CD4-positive, CD25-positive, alpha-beta regulatory T cell (primary cell): ENCODE measurements at places on chromosomes 13 and 19. TPM values are rescaled to one million over a fixed set of nuclear protein-coding genes. Genes with fewer than 3 reads are reported as not detected.

DNA sequence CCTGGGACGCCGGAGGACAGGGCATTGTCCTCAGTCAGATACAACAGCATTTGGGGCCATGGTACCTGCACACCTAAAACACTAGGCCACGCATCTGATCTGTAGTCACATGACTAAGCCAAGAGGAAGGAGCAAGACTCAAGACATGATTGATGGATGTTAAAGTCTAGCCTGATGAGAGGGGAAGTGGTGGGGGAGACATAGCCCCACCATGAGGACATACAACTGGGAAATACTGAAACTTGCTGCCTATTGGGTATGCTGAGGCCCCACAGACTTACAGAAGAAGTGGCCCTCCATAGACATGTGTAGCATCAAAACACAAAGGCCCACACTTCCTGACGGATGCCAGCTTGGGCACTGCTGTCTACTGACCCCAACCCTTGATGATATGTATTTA, 1.4 kb upstream of the ICAM4 start:
- H3K27me3 ChIP-seq, result peaks cover 8% of the 10 kb centered on the region
- H3K4me3 ChIP-seq, result no peak overlapping the region
- no peak for DNase-seq
- peaks cover 42% of the 10 kb centered on the region for H3K4me1 ChIP-seq
- no peak overlapping the region for H3K27ac ChIP-seq

DNA sequence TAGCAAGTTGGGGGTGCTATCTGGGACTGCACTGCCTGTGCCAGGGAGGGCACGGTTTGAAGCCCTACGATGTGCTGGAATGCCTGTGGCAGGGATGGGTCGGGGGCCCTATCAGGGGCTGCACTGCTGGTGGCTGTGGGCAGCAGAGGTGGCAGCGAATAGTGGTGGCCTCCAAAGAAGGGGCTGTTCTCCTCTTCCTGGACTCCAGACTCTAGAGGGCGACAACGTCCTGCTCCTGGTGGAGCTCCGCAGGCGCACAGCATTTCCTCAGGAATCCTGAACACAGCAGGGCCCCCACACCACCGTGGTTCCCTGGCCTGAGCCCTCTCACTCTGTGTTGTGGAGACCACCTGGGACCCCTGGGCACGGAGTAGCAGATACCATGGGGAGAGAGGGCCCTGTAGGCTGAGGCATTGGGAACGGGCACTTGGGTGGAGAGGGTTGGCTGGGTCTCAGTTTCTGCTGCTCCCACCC, 145.6 kb downstream of the TNFRSF19 start:
- H3K4me3 ChIP-seq, result no peak overlapping the region
- H3K4me1 ChIP-seq, result no peaks in the 10 kb centered on the region
- H3K27ac ChIP-seq, result no peak overlapping the region
- DNase-seq, result no peak
- H3K36me3 ChIP-seq, result no peaks in the 10 kb centered on the region

GRCh38 chr13:31945202-31945961, 86.2 kb upstream of the FRY start:
- H3K4me1 ChIP-seq, result no peaks in the 10 kb centered on the region
- no peak overlapping the region for H3K27ac ChIP-seq
- no peak for DNase-seq
- no peaks in the 10 kb centered on the region for H3K36me3 ChIP-seq

GRCh38 chr13:93758575-93758974, 532.0 kb downstream of the GPC6 start:
- no peak overlapping the region for H3K4me3 ChIP-seq
- no peaks in the 10 kb centered on the region for H3K36me3 ChIP-seq
- H3K27me3 ChIP-seq, result no peaks in the 10 kb centered on the region
- no peaks in the 10 kb centered on the region for H3K4me1 ChIP-seq
- H3K27ac ChIP-seq, result no peak overlapping the region

GRCh38 chr13:109728791-109729731, 57.3 kb downstream of the IRS2 start:
- no peaks in the 10 kb centered on the region for H3K36me3 ChIP-seq
- no peak overlapping the region for H3K4me3 ChIP-seq
- DNase-seq, result no peak

DNA sequence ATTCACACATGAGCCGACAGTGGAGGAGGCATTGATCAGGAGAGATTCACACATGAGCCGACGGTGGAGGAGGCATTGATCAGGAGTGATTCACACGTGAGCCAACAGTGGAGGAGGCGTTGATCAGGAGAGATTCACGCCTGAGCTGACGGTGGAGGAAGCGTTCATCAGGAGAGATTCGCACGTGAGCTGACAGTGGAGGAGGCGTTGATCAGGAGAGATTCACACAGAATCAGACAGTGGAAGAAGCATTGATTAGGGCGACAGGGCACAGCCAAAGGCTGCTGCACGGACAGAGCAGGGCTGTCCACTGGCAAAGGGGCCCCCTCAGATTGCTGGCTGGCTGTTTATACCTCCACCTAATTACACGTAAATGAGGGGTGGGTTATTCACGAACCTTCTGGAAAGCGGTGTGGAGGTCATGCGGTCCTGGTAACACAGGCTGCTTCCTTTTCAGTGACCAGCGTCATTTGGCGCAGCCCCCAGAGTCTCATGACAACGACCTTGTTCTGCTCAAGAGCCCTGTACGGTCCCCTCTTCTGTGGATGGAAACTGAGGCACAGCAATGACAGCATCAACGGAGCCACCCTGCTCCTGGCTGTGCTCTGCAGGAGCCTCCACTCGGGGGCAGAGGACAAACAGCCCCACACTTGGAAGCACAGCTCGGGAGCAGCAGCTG, 50.6 kb upstream of the GAS6 start:
- DNase-seq, result no peak
- H3K36me3 ChIP-seq, result no peaks in the 10 kb centered on the region
- peaks cover 28% of the 10 kb centered on the region for H3K27me3 ChIP-seq
- no peak overlapping the region for H3K4me3 ChIP-seq
- H3K4me1 ChIP-seq, result no peaks in the 10 kb centered on the region

GRCh38 chr19:35029737-35030256, 473 bp upstream of the SCN1B start:
- no peak overlapping the region for H3K4me3 ChIP-seq
- H3K27ac ChIP-seq, result no peak overlapping the region
- H3K27me3 ChIP-seq, result peaks cover 11% of the 10 kb centered on the region
- H3K36me3 ChIP-seq, result peaks cover 14% of the 10 kb centered on the region

The AP3D1 gene
- polyA plus RNA-seq, result 12.0 TPM

The IZUMO2 gene
- not detected for polyA plus RNA-seq

The MYH14 gene
- not detected for polyA plus RNA-seq
